ENCODE measurements at places on chromosomes 11 and 22. TPM values are rescaled to one million over a fixed set of nuclear protein-coding genes. Genes with fewer than 3 reads are reported as not detected.

DNA sequence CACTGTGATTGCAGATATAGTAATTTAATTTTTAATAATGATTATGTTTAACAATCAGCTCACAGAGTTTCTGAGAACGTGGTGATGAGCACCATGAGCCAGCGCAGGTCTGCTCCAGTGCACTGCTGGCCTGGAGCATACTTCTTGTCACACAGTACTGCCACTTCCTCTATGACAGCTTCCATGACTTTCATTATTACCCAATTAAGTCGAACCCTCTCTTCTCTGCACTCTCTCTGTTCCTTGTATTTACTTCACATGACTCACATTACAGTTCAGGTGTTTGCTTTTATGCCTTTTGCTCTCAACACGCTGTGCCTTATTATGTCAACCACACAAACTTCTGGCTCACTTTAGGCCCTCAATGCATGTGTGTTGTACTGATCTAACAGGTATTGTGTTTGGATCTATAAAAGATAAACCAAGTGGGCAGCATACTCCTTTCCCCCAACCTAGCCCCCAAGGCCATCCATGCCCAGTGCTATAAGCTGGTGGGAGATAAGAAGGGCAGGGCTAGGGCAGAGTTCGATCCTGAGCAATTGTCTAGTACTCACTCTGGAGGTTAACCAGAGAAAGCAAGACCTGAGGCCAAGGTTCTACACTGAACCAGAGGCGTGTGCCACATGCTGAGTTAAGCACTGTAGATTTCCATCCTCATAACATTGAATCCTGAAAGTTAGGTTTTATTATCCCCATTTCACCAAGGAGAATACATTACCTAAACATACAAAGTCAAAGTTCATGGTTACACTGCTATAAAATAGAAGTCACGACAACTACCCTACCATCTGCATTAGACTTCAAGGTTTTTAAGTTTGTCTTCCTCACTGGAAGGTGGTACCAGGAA, 356.5 kb downstream of the INSC start:
- no peak for DNase-seq

DNA sequence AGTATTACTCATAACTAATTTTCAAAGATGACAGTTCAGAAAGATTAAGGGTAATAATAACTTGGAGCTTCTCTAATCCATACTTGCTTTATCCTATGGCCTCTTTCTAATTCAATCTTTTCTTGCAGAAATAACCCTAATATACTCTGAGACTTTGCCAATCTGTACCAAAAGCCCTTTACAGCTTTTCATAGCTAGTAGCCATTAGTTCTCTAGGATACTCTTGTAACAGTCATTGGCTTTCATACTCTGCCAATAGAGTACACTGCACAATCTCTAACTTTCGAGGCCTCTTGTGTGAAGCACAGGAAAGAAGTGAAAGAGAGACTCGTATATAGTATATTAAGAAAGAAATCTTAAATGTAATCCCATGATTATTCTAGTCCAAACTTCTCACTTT, 38.1 kb downstream of the SLC36A4 start:
- DNase-seq, result no peak

The STK33 gene
- total RNA-seq, result 7.3 TPM

The PRR33 gene
- total RNA-seq, result 0.54 TPM

DNA sequence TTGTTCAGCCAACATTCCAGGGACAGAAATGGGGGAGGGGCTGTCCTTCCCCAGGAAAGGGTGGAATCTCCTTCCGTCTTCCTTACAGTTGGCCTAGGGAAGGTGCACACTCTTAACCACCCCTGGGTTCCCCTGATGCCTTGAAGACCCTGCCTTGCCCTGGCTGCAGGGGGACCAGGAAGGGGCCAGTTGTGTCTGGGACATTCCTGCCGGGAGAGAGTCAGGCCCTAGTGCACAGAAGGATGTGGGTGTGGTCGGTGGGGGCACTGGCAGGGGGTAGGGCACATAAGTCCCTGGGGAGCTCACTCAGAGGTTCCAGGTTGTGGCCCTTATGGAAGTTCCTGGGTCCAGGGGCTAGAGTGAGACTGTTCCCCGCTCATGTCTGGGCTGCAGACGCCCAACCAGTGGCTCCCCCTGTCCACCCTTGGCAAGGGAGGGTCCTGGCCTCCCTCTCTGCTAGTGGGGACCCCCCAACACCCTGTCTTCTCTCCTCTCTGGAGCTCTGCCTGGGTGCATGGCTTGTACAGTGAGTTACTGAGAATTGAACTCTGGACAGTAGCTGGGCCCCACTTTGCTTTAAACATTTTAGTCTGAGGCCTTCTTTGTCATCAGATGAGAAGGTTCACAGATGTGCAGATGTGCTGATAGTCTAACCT, 2.0 kb upstream of the APOBEC3A start:
- DNase-seq, result no peak

- DNase-seq, result no peak
These were observed 68.5 kb downstream of the SCUBE1 start for GRCh38 chr22:43274595-43275240.

The PRCP gene
- total RNA-seq, result 23.4 TPM

DNA sequence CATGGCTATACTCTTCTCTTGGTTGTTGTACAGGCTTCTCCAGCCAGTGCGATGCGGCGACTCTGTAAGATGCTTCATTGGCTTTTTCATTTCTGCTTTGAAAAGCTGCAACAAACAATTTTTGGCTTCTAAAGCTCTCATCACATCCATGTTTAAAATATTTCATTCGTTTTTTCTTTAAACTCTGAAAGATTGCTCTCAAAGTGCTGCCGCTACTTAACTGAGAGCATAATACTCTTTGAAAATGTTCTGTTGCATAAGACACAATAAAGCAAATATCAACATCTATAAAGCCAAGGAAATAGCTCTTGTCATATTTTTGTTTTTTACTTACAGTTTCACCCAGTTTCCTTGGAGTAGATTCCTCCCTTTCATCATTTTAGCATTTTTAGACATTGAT, 468.3 kb downstream of the TBC1D22A start:
- no peak for DNase-seq

DNA sequence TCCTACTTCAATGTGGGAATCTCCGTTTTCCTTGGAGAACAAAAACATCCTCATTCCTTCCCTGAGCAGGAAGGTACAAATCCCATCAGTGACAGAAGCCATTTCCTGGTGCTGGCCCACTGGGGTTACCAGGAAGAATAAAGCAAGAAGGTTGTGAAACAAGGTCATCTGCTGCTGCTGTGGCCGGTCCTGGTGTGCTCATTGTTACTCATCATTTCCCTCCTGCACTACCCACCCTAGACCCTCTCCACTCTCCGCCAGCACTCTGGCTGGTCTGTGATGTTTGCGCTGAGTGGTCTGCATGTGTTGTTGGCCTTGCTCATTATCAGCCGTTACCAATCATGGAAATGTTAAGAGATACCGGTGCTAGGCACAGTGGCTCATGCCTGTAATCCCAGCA, 37.0 kb downstream of the OSBP2 start:
- no peak for DNase-seq

- no peak for DNase-seq
These were observed 575 bp downstream of the MFNG start for GRCh38 chr22:37485395-37486223.

- no peak for DNase-seq
These were observed 299.8 kb upstream of the SYN3 start for GRCh38 chr22:33357981-33358399.

- no peak for DNase-seq
These were observed 22.9 kb downstream of the MORC2 start for GRCh38 chr22:30945653-30946052.

DNA sequence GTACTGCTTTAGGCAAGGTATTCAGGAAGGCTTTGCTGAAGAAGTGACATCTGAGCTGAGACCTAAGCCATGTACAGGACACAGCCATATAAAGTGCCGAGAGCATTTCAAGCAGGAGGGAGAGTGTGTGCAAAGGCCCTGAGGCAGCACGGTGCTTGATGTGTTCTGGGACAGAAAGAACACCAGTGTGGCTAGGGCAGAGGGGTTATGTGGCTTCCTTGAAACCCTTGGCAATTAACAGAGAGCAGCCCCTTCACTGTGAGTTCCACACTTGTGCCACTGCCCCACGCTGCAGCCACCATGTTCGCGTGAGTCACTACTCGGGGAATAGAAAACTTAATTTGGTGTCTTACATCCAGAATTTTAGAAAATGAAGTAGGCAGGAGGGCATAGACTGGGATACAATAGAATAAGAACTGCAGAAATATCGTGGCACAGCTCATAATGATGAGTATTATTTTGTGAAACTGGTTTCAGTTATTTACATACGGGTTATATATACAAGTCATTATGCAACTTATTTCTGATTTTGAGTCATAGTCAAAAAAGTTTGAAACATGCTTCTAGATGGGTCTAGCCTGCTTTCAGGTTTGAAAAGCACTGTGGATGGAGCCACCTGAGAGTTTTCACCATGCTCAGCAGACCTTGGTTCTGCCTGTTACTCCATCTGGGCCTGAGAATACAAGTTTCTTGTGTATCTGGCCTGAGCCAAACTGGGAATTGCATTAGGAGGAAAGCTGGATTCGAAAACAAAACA, 11.8 kb downstream of the IL10RA start:
- DNase-seq, result no peak

DNA sequence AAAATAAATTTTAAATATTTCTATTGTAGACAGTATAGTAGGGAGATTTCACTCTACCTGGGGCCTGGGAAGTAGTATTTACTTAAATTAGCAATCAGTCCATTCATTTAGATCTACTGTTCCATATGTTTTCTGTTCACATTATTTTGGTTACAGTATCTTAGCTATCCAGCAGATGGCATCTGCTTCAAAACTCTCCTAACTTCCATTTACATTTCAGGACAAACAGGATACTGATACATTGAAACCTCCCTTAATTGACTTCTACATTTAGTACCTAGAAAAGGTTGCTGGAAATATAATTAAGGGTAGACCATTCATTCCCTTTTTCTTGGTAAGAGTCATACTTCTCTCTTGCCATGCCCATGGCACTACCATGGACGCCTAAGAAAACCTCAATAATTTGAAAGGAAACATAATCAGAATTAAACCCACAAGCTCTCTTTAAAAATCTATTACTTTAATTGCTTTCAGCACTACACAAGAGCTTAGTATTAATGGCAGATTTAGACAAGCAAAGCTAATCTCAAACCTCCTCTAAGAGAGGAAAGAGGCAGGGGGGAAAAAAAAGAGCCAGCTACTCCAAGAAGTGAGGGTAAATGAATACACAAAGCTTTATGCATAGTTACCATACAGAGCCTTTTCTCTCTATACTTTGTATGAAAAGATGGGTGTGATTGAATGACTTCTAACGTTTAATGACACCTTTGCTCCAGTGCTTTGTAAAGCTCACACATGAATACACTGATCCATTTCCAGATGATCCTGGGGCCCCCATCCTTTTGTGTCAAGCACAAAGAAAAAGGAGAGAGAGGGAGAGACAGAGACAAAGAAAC, 131.2 kb upstream of the MTMR2 start:
- DNase-seq, result peak; percentile 49

DNA sequence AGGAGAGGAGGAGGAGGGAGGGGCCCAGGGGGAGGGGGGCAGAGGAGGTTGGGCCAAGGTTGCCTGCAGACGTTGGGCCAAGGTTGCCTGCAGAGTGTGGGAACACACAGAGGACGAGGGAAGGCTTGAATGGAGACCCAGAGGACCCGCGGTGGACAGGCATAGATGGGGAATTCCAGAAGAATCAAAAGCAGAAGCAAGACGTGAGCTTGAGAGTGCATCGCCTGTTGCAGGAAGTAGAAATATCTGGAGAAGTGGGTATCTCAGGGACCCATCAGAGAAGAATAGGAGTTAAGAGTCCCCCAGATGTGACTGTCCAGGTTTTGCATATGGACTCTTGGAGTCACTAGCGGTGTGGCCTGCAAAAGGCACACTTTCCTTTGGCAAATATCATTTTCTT, 670.2 kb downstream of the TBC1D22A start:
- DNase-seq, result no peak

GRCh38 chr11:64762674-64763525, 3.1 kb upstream of the PYGM start:
- no peak for DNase-seq

The OR52A1 gene
- 0.27 TPM for total RNA-seq

The MRGPRX4 gene
- not detected for total RNA-seq

GRCh38 chr11:128324051-128324481, 263.3 kb downstream of the ETS1 start:
- no peak for DNase-seq

DNA sequence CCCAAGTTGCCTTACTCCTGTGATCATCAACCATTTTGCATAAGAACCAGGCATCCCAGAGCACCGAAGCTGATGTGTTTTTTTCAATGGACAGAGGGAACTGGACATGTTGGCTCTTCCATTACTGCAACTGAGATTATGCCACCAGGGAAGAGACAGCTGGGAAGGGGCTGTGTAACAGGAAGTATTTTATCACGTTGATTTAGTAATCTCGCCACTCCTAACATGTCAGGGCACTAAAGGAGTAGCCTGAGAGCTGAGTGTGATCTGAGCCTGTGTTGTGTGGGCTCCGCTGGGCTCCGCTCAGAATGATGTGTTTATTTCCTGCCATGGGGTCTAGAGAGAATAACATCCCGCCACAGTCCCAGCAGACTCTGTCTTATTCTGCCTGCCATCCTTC, 165.4 kb downstream of the GRIK4 start:
- DNase-seq, result no peak

- DNase-seq, result no peak
These were observed 60.2 kb upstream of the CHRM4 start for GRCh38 chr11:46451759-46452158.

DNA sequence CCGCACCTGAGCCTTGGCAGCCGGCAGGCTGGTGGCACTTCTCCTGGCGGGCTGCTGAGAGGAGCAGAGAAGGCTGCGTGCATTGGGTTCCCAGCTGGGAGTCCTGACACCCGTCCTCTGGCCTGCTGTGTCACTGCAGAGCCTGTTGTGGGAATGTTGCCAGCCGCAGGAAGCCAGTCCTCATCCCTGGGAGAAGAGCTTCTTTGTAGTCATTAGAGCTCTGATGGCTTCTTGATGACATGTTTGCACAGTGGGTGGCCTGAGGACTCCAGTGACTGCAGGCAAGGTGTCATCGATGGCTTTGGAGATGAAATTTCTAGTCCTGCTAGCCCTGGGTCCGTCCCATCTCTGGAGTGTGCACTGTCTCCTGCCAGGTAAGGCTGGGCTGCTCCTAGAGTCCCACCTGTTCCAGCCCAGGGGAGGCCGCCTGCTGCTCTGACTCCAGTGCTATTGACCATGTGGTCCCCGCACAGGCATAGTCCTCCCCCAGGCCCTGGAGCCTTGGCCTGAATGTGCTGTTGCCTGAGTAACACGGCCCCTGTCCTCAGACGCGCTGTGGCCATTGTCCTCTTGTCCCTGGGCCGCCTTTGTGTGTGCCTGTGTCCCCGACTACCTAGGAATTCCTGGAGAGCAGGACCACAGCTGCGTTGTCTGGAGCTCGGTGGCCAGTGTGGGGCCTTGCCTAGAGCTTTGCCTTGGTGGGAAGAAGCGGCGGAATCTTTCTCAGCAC, 129.2 kb downstream of the CACNA1I start:
- no peak for DNase-seq
